Activated T-helper 2 cell treated with anti-CD3 and anti-CD28 coated beads, Interferon-gamma antibody, Interleukin-2, Interleukin-4, amounts not matched to agents 10 μg/mL and 5 μg/mL and 100 μg/mL, durations not matched to agents 14 hours and 24 hours and 36 hours (primary cell): ENCODE measurements at places on chromosomes 6 and 20.
A peak's percentile ranks its signal among the peaks of the same experiment; 100 is the strongest.

GRCh38 chr6:3489027-3489757 lies 32.3 kb upstream of the SLC22A23 start:
- DNase-seq = no peak

DNA sequence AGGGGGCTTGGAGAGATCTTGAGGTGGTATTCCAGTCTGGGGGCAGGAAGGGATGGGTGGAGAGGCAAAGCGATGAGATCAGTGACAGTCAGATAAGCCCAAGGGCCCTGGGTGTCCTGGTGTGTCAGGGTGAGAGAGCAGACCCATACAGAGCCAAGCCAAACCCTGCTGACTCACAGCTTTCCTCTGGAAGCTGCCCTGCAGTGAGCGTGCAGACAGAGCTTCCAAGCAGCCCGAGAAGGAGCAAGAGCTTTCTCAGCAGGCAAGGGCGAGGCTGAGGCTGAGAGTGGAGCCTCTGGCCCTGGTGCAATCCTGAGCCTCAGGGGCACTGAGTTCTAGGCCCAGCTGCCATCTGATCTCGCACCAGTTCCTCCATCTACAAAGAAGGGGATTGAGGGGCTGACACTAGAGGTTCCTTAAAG lies 91.1 kb upstream of the HIVEP1 start:
- DNase-seq = no peak

GRCh38 chr6:132122871-132123270 lies 171.7 kb upstream of the CCN2 start:
- no peak for DNase-seq

DNA sequence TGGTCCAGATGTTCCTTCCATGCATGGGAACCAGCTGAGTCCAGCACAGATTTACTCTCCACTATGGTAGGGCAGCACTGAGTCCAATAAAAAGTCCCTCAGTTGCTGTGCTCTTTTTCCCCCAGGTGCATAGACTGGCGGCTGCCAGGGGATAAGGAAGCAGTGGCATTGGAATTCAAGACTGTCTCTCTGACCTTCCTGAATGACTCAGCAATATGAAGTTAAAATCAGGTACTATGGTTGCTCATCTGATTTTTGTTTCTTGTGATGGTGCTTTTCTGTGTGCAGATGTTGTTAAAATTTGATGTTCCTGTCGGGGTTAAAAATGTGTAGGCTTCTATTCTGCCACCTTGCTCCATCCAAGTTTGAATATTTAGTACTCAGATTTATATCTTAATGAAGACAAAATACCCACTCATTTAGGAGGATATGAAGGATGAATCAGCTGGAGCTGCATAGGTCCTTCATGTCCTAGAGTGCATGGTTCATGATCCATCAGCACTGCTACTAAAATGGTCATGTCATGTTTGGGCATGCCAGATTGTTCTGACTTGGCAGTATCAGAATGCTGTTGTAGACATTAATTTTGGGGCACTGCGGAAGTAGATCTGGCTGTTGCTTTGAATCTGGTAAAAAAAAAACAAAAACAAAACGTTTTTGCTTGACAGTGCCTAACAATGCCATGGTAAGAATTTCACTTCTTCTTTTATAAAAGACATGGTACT lies 321.2 kb upstream of the MAP3K7 start:
- DNase-seq = no peak

GRCh38 chr6:106702451-106703110 lies 73.2 kb downstream of the QRSL1 start:
- DNase-seq = no peak

DNA sequence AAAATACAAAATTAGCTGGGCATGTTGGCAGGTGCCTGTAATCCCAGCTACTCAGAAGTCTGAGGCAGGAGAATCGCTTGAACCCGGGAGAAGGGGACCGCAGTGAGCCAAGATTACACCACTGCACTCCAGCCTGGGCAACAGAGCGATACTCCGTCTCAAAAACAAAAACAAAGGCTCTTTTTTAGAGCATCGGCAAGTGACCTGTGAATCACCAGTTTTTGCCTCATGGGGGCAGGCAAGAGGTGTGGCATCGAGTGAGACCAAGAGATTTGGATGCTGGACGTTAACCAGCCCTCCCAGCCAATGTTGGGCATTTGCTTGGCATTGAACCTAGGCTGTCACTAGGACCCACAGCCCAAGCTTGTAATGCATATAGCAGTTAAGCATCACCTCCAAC lies 14.6 kb upstream of the CDK5RAP1 start:
- DNase-seq = no peak

DNA sequence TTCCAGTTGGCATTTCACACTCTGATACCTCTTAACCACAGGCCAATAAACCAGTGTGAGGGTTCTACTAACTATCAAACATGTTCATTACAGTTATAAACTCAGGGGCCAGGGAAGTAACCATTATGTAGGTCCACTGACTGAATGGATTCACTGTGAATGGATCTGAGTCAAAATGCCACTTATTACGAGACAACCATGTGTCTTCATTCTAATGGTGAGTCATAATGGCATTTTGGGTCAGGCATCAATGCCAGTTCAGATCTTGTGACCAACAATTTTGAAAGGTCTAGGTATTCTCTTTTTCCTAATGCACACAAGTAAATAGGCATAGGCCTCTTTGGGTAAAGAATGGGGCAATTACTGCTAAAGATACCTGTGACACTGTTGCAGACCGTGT lies 112.2 kb upstream of the HEY2 start:
- no peak for DNase-seq

- DNase-seq = no peak
Measured at GRCh38 chr6:40148882-40149573, 214.8 kb upstream of the MOCS1 start.

GRCh38 chr20:48787861-48788375 lies 39.9 kb downstream of the PREX1 start:
- no peak for DNase-seq

DNA sequence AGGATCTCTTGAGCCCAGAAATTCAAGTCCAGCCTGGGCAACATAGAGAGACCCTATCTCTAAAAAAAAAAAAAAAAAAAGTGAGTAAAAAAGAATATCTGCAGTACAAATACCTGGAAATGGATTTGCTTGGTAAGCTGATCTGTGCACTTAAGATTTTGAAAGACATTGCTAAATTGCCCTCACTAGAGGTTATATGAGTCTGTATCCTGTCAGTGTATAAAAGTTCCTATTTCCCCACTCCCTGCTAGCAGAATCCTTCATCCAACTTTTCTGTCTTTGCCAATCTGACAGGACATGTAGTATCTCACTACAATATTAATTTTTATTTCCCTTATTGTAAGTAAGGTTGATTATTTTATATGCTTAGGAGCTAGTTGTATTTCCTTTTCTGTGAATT lies 36.1 kb downstream of the BICRAL start:
- no peak for DNase-seq

- DNase-seq = no peak
Measured at GRCh38 chr20:56630086-56630493, 984 bp downstream of the TFAP2C start.

GRCh38 chr6:117188627-117189201 lies 76.6 kb upstream of the VGLL2 start:
- no peak for DNase-seq

DNA sequence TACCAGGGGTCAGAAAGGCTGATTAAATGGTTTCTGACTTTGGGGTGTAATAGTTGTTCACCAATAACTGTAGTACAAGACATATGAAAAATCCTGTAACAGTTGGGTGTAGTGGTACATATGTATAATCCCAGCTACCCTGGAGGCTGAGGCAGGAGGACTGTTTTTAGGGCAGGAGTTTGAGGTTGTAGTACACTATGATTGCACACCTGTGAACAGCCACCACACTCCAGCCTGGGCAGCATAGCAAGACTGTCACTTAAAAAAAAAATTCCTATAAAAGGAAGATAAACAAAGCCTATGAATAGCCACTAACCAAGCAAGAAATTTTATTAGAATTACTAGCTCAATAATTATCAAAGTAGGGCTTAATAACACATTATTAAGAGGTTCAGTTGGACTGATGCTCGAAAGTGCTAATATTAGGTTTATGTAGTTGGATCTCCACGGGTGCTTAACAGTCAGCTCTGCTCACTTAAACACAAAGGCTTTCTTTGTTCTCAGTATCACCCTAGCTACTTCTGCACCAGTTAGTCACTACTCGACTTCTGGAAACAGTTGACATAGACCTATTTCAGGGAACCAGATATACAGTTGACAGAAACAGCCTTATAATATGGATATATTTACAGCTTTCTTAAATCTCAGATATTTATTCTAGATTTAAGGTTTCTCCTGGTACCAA lies 113.0 kb downstream of the MTFR2 start:
- no peak for DNase-seq

DNA sequence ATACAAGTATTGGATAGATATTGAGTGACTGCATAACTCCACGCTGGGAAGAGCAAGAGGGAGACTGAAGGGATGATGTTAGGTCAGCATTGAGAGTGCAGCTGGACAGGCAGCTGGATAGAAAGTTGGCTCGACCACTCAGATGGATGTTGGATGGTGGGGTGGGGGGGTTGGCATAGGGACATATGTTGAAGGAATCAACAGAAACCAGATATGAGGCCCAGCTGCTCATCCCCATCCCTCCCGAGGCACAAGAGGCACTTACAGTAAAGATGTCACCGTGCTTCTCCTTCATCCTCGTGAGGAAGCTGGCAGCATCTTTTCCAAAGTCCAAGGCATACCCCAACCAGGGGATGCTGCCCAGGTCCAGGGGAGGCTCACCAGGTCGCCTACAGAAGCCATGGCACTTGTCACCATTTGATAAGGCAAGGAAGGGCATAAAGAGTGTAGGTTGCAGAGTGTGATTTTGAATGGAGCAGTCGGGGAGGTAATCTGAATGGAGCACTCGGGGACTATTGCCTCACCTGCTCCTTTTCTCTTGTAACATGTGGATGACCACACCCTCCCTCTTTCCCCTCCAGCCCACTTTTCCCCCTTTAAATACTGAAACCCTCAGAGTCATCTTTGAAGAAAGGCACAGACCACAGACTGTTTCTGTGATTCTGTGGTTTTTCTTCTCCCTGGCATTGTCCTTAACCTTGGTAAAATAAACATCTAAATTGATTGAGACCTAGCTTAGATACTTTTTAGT lies 18.0 kb downstream of the PTGIS start:
- no peak for DNase-seq

- no peak for DNase-seq
Measured at GRCh38 chr6:14310960-14311359, 193.4 kb downstream of the CD83 start.

- DNase-seq = no peak
Measured at GRCh38 chr6:140766999-140767398, 1365.7 kb upstream of the GJE1 start.

DNA sequence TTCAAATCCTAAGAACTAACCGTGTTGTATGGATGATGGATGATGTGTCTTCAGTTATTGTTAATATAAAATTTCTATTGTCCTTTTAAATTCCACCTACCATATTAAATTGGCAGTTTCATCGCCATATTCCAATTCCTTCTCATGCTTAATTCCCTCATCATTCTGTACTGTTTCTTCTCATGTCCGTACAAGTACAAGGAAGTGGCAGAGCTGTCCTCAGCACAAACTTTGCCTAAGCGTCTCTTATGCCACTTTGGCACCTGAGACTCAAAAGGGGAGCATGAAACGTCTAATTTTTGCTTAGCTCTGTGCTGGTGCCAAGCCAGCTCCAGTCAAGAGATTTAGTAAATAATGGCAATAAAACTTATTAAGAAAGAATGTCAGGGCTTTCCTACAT lies 158.2 kb upstream of the LAMA2 start:
- no peak for DNase-seq

DNA sequence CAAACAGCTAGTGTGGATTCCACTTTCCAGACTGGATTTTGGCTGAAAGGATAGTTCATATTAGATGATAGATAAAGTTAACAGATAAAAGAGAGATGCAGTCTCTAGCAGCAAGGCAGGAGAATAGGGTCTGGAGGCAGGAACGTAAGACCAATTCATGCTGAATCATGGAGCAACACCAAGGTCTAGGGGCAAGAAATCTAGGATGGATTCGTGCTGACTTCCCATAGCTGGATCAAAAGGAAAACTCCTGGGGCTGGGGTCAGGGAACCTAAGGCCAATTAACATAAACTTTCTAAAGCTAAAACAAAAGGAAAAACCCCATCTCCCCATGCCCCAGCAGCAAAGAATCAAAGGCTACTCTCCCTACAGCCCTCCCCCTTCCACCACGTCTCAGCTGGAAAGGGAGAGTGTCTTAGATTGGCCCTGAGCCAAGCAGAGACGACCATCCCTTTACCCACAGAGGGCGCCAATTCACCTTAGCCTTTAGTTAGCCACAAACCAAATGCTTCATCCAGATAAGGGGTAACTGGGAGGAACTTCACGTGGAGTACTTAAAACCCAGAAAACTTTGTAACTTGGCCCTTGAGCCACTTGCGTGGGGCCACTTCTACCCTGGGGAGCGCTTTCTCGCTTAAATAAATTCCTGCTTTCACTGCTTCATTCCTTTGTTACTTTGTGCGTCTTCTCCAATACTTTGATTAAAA lies 7.6 kb downstream of the TREM1 start:
- DNase-seq = peak; percentile 54

- no peak for DNase-seq
Measured at GRCh38 chr20:1393507-1393882, 641 bp upstream of the FKBP1A start.

- no peak for DNase-seq
Measured at GRCh38 chr20:1628621-1629020, 8.8 kb upstream of the SIRPB1 start.

DNA sequence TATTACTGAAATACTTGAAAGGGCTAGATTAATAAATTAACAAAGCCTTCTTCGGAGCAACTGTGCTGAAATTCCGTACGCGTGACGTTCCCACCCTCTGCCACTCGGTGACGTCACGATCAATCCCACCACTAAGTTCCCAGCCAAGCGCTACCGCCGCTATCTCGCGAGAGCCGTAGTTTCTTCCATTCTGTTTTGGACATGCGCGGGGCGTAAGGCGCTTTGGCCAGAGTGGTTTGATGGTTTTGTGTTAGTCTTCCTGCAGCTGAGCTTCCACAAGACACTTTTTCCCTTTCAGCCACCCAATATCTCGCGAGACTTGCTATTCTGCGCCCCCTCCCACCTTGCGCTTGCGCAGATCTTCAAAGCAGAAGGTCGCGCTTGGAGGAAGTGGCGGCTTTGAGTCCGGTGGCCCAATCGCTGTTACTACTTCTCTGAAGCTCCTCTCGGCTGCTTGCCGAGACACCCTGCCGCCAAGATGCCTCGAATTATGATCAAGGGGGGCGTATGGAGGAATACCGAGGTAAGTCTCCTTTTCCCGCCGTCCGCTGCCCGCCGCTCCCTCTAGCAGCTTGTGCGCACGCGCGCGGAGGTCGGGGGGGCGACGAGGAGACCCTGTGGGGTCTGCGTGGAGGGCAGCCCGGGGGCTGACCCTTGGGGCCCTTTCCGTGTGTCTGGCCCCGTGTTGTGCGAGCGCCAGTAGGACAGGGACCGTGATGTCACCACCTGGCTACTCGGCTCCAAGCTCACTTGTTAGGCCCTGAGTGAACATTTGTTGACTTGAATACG lies at the start of gene CDC5L:
Gene CDC5L, plus strand, starts transcription at position 361 of the 789 bp plus-strand sequence. Its CDS starts 118 bp downstream, at position 479.
- DNase-seq = peak; percentile 94

GRCh38 chr20:59598625-59599310 lies 5.6 kb upstream of the PHACTR3 start:
- DNase-seq = no peak
